Thoracic aorta (tissue), 2 donors: ENCODE measurements at places on chromosomes 6 and 20.

GRCh38 chr20:6395695-6396094, 272.9 kb upstream of the FERMT1 start:
- H3K4me3 ChIP-seq = no peak overlapping the region
- no peak overlapping the region for H3K27ac ChIP-seq
- no peaks in the 10 kb centered on the region for H3K36me3 ChIP-seq
- H3K27me3 ChIP-seq = no peaks in the 10 kb centered on the region
- no peak for DNase-seq

GRCh38 chr6:147504848-147505247, 3.6 kb upstream of the SAMD5 start:
- no peak overlapping the region for H3K27ac ChIP-seq
- H3K27me3 ChIP-seq = no peaks in the 10 kb centered on the region
- DNase-seq = no peak
- H3K4me1 ChIP-seq = peaks cover 7% of the 10 kb centered on the region
- H3K36me3 ChIP-seq = no peaks in the 10 kb centered on the region

DNA sequence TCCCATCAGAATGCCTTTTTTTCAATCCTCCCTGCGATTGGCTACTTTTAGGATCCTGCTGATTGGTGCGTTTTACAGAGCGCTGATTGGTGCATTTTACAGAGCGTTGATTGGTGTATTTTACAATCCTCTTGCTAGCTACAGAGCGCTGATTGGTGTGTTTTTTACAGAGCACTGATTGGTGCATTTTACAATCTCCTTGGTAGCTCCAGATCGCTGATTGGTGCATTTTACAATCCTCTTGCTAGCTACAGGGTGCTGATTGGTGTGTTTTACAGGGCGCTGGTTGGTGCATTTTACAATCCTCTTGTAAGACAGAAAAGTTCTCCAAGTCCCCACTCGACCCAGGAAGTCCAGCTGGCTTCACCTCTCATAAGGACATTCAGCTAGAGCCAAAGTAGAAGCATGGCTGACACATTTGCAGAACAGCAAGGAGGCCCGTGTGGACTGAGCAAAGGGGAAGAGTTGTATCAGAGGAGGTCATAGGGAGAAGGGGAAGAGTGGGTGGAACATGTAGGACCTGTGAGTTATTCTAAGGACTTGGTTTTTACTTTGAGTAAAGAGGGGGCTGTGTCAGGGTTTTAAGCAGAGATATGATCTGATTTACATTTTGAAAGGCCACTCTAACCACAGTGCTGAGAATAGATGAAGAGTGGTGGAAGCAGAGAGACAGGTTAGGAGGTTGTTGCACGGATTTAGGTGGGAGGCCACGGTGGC, 2.6 kb downstream of the ALDH5A1 start:
- peaks cover 29% of the 10 kb centered on the region for H3K4me1 ChIP-seq
- H3K27ac ChIP-seq = no peak overlapping the region

- H3K27ac ChIP-seq = no peak overlapping the region
- no peak overlapping the region for H3K4me3 ChIP-seq
- DNase-seq = no peak
- peaks cover 76% of the 10 kb centered on the region for H3K4me1 ChIP-seq
- no peaks in the 10 kb centered on the region for H3K36me3 ChIP-seq
Measured at GRCh38 chr6:25387911-25388310, 108.7 kb downstream of the CARMIL1 start.
